ENCODE measurements at places on chromosomes 3 and 15.

GRCh38 chr3:190718097-190718496 is 144.4 kb downstream of the GMNC start:
- DNase-seq, result no peak

DNA sequence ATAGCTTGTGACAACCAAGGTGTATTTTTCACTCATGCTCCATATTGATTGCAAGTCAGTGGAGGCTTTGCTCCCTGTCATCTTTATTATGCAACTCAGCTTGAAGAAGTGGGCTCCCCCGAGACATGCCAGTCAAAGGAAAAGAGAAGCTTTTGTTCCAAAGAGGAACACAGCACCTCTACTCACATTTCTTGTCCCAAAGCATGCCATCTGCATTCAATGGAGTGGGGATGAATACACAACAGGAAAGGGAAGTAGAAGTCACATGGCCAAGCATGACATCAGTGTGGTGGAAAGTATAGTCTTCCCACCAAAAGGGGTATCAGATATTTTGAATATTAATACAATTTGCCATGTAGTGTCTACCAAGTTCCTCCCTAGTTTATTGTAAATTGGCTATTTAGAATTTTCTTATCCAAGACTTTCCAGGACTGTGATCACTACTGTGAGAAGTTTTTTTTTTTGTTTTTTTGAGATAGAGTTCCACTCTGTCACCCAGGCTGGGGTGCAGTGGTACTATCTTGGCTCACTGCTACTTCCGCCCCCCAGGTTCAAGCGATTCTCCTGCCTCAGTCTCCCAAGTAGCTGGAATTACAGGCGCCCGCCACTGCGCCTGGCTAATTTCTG is 114.5 kb downstream of the GMPS start:
- no peak for DNase-seq

GRCh38 chr15:63043335-63044076 is 959 bp downstream of the TPM1 start:
- DNase-seq, result peak; percentile 11

- DNase-seq, result no peak
Measured at GRCh38 chr3:177203689-177204395, 6.6 kb upstream of the TBL1XR1 start.

DNA sequence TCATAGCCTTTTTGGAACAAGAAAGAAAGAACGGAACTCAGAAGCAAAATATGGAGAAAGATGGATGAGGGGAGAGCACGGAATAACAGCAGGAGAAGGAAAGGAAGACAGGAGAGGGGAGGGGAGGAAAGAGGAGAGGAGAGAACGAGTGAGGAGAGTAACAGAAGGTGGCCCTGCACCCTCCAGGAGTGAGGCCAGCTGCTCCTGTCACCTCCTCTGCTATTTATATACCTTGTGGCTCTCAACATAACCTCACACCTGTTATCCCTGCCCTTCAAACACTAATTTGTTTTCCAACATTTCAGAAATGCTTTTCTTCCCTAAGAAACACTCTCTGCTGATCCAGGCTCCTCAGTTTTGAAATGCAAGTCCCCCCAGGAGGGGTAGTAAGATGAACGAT is 53.4 kb upstream of the ATP2B2 start:
- no peak for DNase-seq

DNA sequence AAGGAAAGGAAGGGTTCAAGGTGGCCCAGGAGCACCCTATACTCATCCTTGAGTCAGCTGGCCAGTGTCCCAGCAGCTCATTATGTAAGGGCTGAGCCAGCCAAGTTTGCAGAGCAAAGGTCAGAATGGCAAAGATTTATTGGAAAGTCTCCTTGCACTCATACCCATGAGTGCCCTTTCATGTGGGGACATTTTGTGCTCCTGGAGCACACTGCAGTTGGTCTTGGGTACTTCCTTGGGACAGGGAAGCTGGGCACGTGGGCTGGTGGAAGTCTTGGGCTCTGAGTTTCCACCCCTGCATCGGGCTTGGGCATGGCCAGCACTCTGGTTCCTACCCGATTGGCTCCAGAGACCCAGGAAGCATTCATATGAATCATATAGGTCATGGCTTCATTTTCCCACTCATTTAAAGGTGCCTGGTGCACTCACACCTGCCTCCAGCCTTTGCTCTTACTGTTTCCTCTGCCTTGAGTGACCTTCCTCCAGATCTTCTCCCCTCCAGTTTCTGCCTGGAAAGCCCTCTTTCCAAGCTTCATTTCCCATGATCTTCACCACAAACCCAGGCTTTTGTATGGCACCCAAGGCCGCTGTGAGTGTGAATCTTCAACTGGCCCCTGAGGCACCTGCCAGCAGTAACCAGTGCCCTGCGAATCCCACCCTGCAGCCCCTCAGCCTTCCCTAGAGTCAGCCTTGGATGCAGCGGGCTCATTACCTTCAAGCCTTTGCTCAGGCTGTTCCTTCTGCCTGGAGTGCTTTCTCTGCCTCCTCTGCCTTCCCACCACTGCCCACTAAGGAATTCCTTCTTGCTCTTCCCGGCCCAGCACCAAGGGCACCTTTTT is 10.5 kb upstream of the PRKCD start:
- DNase-seq, result no peak

DNA sequence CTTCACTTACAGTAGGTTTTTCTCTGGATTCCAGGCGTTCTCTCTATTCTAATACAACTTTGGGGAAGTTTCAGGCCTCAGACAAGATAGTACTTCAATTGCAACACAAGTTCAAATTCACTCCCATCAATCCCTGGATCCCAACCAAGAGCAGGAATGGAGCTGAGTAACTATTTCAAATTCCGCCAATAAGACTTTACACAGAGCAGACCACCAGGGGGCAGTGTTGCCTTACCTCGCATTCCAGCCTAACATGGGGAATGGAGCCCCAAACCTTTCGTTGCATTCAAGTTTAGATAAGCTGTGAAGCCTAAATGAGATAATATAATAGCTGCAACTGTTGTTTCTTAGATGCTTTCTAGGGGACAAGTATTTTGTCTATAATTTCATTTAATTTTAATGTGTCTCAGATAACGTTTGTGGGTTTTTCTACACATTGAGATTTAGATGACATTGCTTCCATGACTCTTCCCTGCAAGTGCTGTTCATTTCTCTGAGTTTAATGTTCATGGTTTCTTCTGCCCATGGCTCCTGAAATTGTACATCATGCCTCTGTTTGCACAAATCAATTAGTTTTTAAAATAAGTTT is 186.7 kb downstream of the NSUN3 start:
- peak; percentile 45 for DNase-seq

DNA sequence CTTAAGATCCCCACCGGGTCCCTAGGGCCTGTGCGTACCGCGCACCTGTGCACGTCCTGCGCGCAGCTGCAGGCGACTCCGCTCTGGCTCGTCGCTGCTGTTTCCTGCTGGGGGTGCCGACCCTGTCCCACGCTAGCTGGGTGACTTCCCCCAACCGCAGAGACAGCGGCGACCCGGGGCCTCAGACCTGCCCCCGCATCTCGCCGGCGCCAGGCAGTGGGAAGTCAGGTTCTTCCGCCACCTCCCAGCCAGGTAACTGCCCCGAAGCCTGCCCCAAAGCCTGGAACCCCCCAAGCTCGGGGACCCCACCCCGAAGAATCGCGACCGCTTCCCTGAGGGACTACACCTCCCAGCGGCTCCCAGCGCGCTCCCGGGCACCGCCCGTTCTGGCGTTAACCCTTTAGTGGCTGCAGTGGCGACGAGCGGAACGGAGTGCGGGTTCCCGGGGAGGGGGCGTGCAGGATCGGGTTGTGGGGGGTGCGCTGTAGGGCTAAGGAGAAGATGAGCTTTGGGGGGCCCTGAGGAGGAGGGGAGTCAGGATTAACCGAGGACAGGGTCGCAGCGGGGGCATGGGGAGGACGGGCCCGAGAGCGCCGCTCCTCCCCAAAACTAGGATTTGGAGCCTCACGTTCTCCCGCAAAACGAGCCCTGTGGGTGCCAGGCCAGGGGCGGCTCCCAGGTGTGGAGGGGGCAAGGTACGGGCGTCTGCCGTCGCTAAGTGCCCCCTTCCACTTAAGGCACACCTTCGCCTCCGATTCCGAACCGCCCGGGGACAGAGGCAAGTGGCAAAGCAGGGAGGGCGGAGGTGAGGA is 589 bp downstream of the NEIL1 start:
- DNase-seq, result peak; percentile 57

GRCh38 chr3:38543586-38543985 is 47.4 kb downstream of the EXOG start:
- no peak for DNase-seq

DNA sequence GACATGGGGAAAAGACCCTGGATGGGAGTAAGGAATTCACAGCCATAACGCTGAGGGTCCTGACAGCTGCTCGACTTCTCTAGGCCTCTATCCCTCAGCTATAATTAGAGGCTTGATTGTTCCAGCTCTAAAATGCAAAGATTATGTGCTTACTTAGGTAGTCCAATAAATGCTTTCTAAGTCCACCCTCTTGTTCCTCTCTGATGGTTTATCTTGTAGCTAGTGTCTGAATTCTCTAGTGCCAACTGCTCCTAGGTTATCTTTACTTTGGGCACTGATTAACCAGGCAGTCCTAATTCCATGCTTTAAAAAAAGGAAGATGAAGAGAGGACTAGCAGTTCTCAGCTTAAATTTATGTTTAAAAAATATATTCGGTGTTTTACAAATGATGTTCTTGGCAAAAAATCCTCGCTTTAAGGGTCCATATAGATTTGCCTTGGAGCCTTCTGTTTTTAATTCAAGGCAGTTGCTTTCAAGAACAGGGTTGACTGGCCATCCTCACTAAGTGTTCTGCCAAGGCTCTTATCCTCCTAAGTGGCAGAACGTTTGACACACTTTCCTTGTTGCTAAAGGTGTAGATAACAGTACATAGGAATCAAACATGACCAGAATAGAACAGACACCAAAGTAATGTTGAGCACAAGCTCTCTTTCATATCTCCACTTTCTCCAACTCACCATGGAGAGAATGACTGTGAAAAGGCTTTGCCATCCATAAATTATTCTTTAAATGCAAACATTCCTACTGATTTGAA is 60.6 kb downstream of the THRB start:
- DNase-seq, result no peak

Measured in SW480 (cell line).